ENCODE measurements at places on chromosomes 11 and 22.

DNA sequence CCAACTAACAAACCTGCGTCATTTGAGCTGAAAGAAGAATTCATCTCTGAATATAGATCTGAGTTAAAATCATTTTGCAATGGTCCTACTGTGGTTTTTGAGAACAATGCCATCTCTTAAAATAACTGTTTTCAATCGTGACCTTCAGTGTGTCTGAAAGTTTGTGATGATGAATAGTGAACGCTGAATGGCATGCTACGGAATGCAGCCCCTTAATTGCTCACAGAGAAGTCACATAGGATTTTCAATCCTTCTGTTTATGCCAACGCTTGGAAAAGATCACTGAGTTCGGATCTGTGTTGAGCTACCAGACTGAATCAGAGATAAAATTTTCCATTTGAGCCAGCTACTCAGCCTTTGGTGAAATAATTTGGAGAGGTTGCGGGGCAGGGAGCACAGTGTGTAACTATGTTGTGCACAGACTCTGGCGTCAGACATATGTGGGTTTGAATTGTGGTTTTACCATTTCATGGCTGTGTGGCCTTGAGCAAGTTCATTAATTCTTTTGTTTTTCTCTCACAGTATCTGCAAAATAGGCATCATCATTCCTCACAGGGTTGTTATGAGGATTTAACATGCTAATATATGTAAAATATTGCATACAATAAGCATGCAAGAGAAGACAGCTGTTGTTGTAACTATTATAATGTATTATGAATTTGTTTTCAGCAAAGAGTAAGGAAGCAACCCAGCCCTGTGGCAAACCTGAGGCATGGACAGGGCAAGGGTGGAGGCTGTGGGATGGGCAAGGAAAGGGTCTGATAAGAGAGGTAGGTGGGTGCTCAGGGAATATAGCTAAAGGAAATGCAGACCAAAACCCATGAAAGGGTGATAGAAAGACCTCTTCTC is 679.9 kb downstream of the KCNA4 start:
- no peak for DNase-seq

DNA sequence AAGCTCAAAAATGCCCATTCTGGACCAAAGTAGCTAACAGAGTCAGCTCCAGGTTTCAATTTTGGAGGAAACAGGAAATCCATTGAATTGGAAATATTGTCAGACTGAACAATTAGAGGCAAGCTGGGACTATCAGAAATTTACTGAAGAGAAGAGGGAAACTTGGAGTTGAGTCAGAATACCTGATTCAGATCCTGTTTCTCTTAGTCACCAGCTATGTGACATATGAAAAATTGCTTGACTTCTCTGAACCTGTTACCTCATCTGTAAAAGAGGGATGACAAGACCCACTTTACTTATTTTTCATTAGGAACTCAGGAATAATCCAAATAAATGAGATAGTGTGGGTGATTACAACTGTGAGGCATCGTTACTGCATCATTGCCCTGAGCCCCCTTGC is 148.9 kb upstream of the CADM1 start:
- DNase-seq = no peak

GRCh38 chr22:40877488-40877887 is 15.6 kb upstream of the DNAJB7 start:
- DNase-seq = no peak

DNA sequence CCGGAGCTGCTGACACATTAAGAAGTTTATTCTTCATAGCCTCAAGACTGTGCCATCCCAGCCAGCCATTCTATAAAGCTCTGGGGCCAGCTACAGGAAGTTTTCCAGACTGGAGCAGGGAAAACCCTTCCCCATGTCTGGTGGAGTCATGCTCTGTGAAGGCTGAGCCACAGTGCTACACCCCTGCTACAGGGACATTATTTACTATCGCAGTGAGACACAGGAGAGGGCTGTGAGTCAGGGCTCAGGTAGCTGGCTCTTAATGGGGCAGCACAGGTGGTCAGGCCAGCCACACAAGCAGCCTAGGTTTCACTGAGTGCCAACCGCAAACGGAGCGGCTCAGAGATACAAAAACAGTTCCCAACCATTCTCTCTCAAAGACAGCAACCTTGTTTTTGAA is 12.1 kb downstream of the HPS4 start:
- DNase-seq = peak; percentile 59

- DNase-seq = no peak
Observed at GRCh38 chr11:73538381-73538872, 59.5 kb downstream of the FAM168A start.

DNA sequence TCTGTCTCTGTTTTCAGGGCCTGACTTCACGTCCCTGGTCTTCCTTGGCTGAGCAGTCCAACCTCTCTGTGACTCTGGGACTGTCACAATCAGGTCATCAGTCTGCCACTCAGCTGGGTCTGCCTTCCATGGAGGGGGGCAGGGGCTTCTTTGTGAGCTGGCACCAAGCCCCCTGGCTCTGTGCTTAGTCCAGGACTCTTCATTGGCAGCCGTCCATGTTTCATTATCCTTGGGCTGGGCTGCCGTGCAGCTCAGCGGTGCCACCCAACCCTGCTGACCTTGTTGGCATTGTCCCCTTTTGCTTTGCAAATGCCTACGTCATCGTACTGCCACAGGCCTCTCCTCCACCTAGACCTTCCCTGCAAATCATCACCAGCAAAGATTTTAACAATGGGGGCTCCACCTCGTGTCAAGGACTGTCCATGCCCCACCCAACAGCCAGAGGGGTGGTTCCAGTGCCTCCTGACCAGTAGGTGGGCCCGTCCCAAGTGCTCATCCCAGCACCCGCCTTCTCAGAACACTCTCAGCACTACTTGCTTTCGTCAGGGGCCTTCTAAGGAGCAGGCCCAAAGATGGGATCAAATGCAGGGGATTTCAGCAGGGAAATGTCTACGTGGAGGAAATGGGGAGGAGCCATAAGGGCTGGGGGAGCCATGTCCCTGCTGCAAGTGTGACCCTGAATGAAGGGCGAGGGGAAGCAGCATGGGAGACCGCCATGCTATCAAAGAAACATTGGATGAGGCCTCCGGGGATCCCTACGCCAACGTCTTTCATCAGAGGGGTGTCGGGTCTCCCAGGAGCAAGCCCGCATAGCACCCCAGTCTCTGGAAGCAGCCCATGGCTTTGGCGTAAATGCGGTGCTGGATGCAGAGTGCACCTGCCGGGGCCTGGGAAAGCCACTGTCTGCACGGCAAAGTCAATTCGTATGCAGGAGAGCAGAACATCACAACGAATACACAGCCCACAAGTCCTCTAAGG is 18.2 kb downstream of the KRTAP5-6 start:
- DNase-seq = no peak

DNA sequence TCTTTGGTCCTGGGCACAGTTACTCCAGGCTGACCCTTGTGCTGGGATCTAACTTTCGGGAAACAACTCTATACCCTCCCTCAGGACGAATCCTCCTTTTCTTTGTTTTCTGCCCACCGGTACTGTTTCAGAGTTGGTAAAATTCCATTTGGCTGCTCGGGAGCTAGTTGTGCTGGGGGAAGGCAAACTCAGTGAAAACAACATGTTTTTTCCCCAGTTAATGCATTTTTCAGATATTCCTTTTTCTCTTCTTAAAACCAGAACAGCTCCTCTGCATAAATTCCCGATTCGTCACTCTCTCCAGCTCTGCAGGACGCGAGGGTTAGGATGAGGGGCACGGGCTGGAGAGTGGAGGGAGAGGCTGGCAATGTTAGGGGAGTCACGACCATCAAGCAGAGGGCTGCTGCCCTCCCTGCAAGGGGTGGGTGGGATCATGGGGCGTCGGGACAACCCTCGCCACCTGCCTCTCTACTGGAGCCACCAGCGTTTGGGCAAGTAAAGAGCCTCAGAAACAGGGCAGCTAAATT is 31.3 kb downstream of the LRRC10B start:
- DNase-seq = no peak

DNA sequence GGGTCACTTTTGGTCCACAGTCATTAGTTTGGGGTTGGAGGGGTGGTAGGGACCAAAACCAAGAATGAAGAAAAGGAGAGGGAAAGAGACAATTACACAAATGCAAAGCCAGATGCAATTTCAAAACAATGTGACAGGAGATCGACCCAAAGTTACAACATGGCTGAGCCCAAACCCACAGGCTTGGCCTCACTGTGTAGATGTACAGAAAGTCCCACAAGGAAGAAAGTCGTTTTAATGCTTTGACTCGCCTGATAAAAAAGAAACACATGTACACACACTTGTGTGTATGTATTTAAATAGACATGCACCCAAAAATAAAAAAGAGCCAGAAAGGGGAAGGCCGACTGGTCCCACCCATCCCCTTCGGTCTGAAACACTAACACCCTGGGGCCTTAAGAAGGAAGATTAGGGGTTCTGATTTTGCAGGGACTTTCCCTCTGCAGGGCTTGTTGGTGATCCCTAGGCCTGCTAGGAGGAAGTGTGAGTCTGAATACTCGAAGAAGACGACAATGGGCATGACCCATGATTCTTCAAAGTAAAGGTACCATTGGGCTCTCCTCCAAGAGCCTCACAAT is 104.1 kb downstream of the ETS1 start:
- DNase-seq = no peak

DNA sequence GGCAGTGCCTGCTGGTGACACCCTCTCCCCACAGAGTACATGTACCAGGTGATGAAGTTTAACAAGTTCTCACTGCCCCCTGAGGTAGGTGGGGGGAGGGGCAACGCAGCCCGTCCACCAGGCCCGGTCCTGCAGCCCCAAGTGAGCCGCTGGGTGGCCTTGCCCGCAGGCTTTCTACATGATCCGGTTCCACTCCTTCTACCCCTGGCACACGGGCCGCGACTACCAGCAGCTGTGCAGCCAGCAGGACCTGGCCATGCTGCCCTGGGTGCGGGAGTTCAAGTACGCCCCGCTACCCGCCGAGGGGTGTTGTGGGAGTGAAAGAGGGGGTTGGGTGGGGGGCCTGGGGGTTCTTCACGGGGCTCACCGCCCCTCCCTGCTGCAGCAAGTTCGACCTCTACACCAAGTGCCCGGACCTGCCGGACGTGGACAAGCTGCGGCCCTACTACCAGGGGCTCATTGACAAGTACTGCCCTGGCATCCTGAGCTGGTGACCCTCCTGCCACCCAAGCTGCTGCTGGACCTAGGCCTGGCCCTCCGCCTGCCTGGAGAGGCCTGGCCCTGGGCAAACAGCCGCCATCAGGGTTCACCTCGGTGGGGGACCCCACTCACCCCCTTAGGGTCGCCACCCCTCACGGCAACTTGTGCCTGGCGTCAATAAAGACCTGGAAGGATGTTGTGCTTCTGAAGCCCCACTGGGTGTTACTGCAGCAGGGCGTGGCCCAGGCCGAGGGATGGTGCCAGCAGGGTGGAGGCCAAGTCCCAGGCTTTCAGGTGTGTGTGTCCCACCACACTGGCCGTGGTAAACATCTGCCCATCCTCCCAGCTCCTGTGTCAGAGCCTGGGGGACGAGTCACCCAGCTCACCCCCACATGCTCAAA is 2.9 kb downstream of the MIOX start:
- DNase-seq = no peak

DNA sequence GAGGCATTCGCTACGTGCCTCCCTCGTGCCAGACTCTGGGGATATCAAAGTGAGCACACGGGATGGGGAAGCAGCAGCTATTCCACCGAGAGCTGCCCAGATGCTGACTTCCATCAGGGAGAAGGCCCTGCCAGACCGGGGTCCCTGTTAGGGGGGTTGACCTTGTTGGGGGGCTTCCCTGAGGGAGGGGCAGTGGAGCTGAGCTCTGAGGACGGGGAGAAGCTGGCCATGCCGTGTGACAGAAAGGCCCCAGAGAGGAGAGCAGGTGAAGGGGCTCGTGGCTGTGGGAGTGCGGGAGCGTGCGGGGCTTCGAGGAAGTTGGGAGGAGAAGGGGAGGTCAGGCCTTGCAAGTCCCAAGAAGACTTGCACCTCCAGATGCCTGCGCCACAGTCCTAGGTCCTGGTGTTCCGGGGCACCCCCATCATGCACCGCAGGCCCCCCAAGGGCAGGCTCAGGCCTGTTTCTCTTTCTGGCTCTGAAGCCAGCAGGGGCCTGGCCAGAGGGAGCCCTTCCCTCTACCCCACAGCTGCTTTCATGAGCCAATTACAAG is 94.4 kb downstream of the ARHGAP8 start:
- DNase-seq = no peak

DNA sequence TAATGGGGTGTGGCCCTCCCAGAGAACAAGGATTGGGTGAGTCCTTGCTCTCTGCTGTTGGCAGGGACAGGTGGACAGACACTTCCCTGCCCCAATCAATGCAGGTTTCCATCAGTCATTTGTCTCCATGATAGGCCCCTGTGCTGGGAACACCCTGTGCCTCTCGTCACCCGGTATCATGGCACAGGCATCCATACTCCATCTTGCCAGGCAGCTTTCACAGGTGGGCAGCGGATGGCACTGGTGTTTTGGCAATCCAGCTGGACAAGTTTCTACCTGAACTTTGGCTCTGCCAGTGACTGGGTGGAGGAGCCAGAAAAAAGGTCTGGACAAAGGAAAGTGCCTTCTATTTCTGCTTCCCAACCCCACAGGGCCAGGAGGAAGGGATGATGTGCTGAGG is 47.5 kb downstream of the TRIM29 start:
- no peak for DNase-seq

DNA sequence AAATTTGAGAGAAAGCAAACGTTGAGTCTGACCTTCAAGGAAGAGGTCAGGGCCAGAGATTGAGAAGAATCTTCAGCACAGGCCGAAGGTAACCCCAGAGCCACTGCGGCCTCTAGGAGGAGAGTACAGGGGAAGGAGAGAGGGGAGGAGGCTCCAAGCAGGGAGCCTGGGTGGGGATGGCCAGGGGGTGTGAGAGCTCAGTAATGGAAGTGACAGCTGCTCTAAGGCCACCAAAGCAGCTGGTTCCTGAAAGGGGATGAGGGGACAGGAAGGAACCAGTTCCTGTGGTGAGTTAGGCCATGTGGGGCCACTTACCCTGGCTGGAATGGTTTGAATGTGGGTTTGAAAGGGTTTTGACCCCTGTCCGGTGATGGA is 46.1 kb downstream of the PISD start:
- DNase-seq = no peak

DNA sequence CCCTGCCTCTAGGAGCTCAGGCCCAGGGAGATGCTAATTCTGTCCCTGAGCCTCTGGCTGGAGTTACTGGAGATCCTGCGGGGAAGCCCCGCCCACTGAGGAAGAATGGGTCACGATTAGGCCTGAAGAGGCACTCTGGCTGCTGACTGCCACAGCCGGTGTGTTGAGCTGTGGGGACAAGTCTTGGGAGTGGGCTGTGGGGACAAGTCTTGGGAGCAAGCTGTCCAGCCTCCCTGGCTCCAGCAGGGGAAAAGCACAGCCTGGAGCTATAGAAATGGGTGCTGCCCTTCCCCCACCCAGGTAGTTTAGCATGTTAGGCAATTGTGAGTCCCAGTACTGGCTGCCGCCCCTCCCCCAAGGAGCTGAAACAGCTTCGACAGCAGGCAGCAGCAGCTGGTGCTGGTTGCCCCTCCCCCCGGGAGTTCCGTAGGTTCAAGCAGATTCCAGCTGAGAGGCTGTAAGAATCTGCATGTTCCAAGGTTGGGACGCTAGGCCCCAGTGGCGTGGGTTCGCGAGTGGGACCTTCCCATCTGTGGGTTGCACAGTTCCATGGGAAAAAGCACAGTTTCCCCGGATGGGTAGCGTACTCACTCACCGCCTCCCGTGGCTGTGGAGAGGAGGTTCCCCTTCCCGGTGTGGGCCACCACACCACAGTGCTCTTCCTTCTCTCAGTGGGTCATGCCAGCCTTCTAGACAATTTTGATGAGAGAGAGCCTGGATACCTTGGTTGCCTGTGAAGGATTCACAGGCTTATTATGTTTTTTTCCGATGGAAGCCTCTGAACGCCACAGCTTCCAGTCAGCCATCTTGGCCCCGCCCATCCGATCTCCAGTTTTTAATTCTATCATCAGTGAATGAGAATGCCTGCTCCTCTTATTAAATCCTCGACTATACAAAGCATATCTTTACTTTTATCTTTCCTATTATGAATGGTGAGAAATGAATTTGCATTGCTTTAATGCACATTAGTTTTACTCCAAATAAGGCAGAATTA is 61.5 kb downstream of the MSANTD4 start:
- DNase-seq = no peak
